ENCODE measurements at places on chromosomes 5 and 9.

- no peak overlapping the region for H3K27ac ChIP-seq
- peaks cover 33% of the 10 kb centered on the region for H3K4me1 ChIP-seq
- no peaks in the 10 kb centered on the region for H3K27me3 ChIP-seq
- DNase-seq, result no peak
Measured at GRCh38 chr5:32230356-32231099, 56.4 kb upstream of the GOLPH3 start.

- H3K4me3 ChIP-seq, result no peak overlapping the region
- H3K27ac ChIP-seq, result no peak overlapping the region
- peaks cover 21% of the 10 kb centered on the region for H3K4me1 ChIP-seq
- DNase-seq, result no peak
Measured at GRCh38 chr9:69171049-69171448, 3.0 kb upstream of the TJP2 start.

- H3K27me3 ChIP-seq, result no peaks in the 10 kb centered on the region
- H3K36me3 ChIP-seq, result no peaks in the 10 kb centered on the region
- no peak overlapping the region for H3K4me3 ChIP-seq
Measured at GRCh38 chr5:109370343-109370742, 39.4 kb downstream of the PJA2 start.

GRCh38 chr9:24731754-24732153, 186.1 kb upstream of the IZUMO3 start:
- no peak overlapping the region for H3K4me3 ChIP-seq
- no peaks in the 10 kb centered on the region for H3K36me3 ChIP-seq
- H3K4me1 ChIP-seq, result no peaks in the 10 kb centered on the region
- H3K27me3 ChIP-seq, result no peaks in the 10 kb centered on the region
- no peak overlapping the region for H3K27ac ChIP-seq
- DNase-seq, result no peak

DNA sequence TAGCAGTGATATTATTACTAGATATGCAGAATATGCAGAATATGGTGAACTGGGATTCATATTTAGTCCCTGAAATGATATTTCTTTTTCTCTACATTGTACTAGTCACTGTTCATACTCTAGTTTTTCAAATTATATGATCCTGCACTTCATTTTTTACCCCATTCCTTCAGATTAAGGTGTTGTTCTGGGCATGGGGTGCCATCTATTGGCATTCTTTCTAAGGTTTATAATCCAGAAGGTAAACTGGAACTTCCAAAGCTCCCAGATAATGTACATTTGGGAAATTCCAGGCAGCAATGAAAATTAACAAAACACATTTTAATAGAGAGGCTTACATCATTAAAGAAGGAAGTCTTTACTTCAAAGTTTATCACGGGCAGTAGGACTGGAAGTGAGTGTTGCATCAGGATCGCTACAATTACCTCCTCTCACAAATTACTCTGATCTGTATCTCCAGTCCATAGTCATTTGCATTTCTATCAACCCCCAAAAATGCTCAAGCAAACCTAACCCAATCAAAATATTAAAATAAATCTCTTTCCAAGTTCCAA, 12.5 kb downstream of the RFX3 start:
- H3K4me3 ChIP-seq, result no peak overlapping the region
- no peaks in the 10 kb centered on the region for H3K36me3 ChIP-seq
- no peak for DNase-seq
- H3K27me3 ChIP-seq, result no peaks in the 10 kb centered on the region

DNA sequence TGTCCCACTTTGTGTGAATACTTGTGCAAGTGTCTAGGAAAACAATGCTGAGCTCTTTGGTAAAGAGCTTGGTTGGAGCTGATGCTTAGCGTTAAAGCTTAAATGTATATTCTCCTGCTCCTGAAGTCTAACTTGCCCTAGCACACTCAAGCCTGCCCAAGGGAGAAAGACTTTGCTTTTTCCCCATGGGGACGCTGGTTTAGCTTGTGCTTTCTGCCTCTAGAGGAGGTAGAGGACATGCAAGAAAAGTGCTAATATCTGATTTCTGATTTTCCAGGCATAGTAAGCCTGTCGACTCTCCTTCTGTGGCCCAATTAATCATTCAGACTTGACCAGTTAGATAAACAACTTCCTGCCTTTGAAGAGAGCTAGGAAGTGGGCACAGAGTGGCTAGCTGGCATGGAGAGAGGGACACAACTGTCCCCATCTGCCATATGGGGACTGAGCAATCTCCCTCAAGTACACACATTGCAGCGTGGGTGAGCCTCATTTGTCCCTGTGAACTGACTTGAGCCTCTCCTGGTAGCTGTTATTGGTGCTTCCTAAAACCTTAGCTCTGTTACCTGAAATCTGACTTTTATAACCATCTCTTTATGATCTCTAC, 348.4 kb downstream of the BRINP1 start:
- no peaks in the 10 kb centered on the region for H3K4me1 ChIP-seq
- no peak overlapping the region for H3K4me3 ChIP-seq
- no peaks in the 10 kb centered on the region for H3K36me3 ChIP-seq

GRCh38 chr9:71929223-71929622, 17.8 kb downstream of the C9orf85 start:
- no peaks in the 10 kb centered on the region for H3K27me3 ChIP-seq
- no peaks in the 10 kb centered on the region for H3K4me1 ChIP-seq
- no peak overlapping the region for H3K4me3 ChIP-seq
- DNase-seq, result no peak
- H3K36me3 ChIP-seq, result no peaks in the 10 kb centered on the region

GRCh38 chr5:2250365-2250950, 367.7 kb upstream of the IRX4 start:
- no peak overlapping the region for H3K4me3 ChIP-seq
- no peak overlapping the region for H3K27ac ChIP-seq
- H3K36me3 ChIP-seq, result no peaks in the 10 kb centered on the region
- H3K27me3 ChIP-seq, result peaks cover 4% of the 10 kb centered on the region

DNA sequence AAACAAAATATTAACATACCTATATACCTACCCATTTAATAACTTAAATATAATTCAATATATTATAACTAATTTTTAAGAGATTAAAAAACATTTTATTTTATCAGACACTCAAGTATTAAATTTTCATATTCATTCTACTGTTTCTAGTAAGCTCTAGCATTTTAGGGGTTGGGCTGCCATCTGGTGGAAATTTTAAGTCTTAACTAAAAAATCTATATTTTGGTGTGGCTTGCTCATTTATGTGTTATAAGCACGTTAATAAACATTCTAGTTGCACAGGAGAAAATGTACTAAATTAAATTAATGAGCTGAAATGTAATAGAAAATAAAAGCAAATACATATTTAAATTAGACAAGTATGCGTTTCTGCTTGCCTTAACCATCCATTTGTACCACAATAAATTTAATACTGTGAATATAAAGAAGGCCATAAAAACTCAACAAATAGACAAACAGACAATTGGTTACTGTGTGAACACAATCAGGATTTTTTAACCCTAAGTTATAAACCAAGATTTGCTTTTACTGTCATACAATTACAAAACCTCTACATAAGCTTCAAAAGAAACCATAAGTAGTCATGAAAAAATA, 1728.3 kb upstream of the CDH9 start:
- no peaks in the 10 kb centered on the region for H3K27me3 ChIP-seq
- H3K27ac ChIP-seq, result no peak overlapping the region
- H3K4me1 ChIP-seq, result no peaks in the 10 kb centered on the region
- no peak overlapping the region for H3K4me3 ChIP-seq
- DNase-seq, result peak; percentile 15

- H3K36me3 ChIP-seq, result no peaks in the 10 kb centered on the region
- no peak overlapping the region for H3K4me3 ChIP-seq
- H3K27ac ChIP-seq, result no peak overlapping the region
- peaks cover 4% of the 10 kb centered on the region for H3K4me1 ChIP-seq
- H3K27me3 ChIP-seq, result no peaks in the 10 kb centered on the region
Measured at GRCh38 chr5:122442938-122443337, 130.9 kb downstream of the SNCAIP start.

GRCh38 chr9:128683340-128684064, 5.5 kb upstream of the SET start:
- no peaks in the 10 kb centered on the region for H3K36me3 ChIP-seq
- no peaks in the 10 kb centered on the region for H3K27me3 ChIP-seq
- peak; percentile 89 for DNase-seq
- peaks cover 17% of the 10 kb centered on the region for H3K4me1 ChIP-seq

DNA sequence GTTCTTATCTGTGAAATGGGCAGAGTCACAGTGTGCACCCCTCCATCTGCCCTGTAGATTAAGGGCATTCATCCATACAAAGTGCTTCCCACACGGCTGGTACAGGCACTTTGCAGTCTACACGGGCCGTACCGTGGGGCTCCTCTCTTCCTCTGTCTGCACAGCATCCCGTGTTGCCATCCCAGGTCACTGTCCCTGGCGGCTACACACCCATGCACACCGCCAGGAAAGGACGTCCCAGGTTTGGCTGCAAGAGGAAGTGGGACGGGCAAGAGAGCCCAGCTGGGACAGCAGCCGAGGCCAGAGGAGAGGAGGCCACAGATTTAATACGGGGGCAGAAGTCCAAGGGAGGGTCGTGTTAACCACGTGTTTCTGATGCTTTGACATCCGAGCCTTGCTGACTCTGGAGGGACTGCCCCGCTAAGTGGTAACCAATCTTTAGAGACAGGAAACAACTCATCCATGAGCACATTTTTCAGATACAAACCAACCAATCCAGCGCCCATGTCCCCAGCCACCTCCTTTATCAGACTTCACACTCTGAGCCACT, 120.0 kb downstream of the ZNF354C start:
- no peaks in the 10 kb centered on the region for H3K4me1 ChIP-seq
- H3K4me3 ChIP-seq, result no peak overlapping the region
- no peaks in the 10 kb centered on the region for H3K36me3 ChIP-seq
- H3K27me3 ChIP-seq, result no peaks in the 10 kb centered on the region
- no peak overlapping the region for H3K27ac ChIP-seq

DNA sequence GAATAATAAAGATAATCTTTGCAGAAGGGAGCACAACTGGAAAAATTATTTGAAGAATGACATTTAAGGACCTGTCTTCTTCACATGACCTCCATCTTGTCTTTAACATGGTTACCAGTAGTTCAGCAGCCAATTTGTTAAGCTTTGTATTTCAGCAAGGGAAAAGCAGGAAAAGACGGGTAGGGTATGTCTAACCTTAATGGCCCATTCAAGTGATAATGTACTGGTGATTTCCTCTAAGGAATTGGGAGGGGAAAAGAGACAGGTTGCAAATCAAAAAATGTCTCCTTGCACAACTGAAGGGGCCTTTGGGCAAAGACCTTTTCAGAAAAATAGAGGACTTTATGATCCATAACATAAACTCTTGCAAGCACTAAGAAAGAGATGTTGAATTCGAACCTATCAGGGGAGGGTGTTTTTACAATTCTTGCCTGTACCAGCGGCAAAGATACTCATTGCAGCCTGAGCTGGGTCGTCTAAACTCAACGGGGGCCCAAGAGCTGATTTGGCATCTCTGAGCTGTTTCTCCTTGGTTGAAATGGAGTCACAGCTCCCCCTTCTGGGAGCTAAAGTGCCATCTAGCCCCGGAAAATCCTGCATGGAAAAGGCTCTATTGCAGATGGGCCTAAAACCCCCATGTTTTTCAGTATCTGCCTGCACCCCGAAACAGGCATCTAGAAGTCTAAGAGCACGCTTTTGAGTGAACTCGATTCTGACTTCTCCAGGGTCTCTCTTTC, 3.8 kb downstream of the BRINP1 start:
- H3K27ac ChIP-seq, result no peak overlapping the region
- no peaks in the 10 kb centered on the region for H3K36me3 ChIP-seq
- no peak overlapping the region for H3K4me3 ChIP-seq
- DNase-seq, result peak; percentile 21

All from adrenal gland (tissue), 19 donors.